ENCODE measurements at places on chromosomes 4 and X.

DNA sequence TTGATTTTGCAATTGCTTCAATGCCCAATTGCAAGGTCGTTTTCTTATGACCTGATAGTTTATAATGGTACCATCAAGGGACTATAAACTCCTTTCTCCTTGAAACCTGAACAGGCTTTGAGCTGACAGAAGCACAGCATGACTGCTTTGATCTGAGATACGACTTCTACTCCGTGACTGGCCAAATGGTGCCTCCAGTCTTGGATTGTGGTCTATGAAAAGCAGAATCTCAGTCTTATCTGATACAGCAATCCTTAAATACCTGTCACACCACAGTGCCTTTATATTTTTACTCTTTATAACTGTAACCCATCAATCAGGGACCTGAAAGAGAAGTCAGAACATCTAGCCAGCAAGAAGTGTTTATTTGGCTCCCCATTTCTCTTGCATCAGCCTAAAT, 93.1 kb downstream of the DOCK11 start:
- no peak for DNase-seq

DNA sequence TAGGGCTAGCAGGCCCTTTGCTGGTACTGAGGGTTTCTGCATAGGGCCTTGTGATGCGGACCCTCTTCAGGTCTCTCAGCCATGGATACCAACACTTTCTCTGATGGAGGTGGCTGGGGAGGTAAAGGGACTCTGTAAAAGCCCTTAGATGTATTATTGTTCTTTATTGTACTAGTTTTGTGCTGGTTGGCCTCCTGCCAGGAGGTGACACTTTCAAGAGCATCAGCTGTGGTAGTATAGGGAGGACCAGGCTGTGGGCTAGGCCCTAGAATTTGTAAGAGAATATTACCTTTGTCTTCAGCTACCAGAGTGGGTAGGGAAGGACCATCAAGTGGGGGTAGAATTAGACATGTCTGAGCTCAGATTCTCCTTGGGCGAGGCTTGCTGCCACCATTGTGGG, 936.3 kb downstream of the CENPC start:
- no peak for DNase-seq

GRCh38 chrX:25143596-25143995, 127.8 kb upstream of the ARX start:
- no peak for DNase-seq

- DNase-seq: no peak
Measured at GRCh38 chr4:37533286-37534033, 152.7 kb downstream of the RELL1 start.

DNA sequence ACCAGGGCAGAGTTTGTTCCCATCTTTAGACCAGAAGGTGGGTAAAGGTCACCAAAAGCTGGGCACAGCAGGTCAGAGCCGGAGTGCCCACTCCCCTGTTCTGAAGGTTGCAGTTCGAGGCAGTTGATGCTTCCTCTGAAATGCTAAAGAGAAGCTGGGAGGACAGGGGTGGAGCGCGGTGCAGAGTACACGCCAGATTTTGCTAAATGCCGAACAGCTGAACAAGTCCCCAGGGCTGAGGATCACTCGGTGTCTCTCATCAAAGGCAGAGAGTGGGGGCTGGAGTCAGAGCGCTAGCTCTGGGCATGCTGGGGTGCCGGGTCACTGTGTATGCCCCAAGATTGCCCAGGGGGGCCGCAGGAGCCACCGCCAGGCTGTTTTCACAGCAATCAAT, 197.0 kb downstream of the BCOR start:
- DNase-seq: no peak

DNA sequence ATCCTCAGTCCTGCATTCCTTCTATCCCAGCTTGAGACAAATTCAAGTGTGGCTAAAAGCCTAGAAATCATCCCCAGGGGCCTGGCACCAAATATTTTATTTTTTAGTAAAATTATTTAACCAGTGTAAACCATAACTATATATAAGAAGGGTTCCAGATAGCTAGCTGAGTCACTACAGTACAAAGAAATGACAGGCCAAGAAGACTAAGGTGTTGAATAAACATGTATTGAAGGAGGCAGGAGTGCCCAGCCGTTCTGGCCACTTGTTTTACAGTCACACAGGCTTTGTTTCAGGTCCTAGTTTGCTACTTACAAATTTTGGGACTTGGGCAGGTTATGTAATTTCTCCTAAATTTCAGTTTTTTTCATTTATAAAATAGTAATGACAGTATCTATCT, 225.9 kb upstream of the PITX2 start:
- DNase-seq: no peak

DNA sequence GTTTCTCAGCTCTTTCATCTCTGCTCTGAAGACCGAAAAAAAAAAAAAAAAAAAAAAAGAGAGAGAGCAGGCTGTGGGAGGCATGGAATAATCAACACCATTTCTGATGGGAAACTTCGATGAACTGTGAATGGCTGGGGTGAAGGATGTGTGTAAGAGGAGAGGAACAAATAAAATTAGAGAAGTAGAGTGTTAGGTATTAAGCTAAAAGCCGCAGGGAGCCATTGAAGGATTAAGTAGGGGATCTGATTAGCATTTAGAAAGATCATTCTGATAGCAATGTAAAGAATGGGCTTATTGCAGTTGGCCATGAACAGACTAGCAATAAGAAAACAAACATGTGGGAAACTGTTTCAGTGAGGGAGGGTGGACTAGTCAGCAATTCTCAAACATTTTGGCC, 33.6 kb upstream of the JADE1 start:
- no peak for DNase-seq

DNA sequence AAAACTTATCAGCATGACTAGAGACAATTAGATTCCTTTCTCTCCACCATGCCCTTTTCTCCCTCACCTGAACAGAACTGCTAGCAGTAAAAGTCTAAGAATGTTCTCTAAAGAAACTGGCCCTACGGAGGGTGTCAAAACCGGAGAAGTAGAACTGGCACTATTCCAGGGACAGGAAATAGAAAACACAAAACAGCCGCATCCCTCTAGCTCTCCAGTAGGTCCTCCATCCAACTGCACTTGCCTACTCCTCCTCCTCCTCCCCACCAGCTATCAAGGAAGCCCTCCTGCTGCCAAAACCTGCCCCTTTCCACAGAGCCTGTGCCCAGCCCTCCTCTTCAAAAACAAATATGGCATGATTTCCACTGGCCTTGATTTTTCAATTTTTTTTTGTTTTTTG, 28.4 kb downstream of the FUNDC1 start:
- no peak for DNase-seq

- DNase-seq: no peak
Measured at GRCh38 chrX:2903366-2903765, 25.8 kb downstream of the ARSD start.

DNA sequence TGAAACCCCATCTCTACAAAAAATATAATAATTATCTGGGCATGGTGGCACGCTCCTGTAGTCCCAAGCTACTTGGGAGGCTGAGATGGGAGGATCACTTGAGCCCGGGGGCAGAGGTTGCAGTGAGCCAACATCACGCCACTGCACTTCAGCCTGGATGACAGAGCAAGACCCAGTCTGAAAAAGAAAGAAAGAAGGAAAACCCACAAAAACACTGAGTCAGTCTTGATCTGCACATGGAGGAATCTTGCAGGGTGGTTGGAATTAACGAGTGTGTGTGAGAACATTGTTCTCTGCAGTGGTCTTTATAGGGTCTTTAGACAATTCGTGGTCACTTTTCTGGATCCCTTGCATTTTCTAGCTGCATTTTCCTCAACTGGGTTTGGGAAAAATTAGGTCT, 23.2 kb downstream of the ADD1 start:
- DNase-seq: no peak

- no peak for DNase-seq
Measured at GRCh38 chr4:169128902-169129301, 118.8 kb upstream of the CBR4 start.

DNA sequence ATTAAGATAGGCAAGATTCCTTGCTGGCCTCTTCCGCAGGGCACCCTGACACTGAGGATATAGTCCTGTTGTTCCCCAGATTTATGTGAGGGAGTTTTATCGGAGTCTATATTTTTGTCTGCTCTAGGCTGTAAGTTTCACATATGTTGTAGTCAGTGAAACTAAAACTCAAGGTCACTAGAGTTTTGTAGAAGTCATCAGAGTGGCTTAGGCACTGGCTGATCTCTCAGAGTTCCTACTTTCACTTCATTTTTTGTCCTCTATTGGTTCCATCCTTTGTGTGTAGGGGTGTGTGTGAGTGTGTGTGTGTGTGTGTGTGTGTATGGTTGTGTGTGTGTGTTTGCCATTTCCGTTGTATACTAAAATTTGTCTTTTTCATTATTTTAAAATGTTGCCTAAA, 577.5 kb downstream of the IQCM start:
- no peak for DNase-seq

DNA sequence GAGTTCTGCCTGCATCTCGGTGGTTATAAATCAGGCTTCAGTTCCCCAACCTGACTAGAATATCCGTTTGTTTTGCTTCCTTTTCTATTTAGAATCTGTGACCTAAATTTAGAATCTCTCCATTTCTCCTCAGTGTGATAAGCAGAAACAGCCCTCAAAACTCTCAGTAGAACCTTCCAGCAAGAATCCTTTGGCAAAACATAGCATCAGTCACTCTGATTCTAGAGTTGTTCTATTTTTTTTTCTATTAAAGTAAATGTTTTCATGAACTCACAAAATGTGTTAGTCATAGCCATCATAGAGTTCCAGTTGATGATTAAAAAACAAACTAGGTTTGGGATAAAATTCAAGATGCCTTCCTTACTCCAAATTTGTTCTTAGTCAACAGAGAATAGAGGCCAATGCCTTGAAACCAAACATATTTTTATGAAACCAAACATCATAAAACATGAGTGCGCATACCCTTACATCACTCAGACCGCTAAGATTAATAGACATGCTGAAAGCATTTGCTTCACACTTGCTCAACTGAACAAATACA, 13.2 kb upstream of the C1QTNF7 start:
- DNase-seq: no peak

DNA sequence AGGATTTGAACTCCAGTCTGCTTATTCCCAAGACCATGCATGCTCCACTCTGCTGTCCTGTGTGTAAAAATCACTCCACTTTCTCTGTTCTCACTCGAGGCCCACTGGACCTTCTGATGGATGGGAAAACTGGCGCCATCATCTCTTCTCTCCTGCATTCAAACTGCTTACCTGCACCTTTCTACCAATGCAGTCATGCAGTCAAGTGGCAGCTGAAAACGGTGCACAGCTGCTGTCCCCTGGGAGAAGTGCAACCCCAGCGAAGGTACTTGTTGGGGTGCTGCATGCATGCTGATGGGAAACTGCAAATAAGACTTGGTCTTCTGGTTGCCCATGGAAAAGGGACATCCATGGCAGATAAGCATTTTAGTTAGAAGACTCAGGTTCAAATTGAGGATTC, 147.1 kb downstream of the EVC2 start:
- no peak for DNase-seq

DNA sequence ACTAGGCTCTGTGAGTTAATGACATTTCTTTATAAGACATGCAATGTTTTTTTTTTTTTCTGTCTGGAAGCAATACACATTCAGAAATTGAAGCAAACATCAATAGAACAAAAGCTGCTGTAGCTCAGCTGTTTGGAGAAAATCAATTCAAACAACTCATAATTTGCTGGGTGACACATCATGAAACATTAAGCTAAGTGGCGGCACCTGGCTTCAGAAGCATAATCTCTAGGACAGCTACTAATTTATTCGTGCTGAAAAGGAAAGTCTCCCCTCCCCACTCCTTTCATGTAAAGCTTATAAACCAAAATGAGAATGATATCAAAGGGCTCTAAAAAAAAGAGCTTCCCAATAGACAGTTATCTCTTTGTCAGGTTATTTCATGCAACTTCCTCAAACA, 73.9 kb downstream of the LUZP4 start:
- DNase-seq: no peak

DNA sequence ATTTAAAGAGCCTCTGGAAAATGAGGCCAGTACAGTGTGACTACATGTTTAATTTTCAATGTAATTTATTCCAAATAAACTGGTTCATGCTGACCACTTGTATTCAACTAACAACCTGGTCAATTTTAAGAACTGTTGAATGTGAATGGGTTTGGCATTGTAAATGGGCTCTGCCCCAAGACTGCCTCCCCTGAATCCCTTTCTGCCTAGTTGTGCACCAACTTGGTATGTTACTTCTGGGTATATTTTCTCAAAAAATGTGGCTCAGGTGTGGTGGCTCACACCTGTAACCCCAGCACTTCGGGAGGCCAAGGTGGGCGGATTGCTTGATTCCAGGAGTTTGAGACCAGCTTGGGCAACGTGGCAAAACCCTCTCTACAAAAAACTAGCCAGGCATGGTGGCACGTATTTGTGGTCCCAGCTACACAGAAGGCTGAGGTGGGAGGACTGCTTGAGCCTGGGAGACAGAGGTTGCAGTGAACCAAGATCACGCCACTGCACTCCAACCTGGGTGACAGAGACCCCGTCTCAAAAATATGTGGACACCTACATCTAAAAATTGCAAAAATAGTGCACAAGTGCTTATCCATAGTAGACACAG, 7.2 kb downstream of the RPL9 start:
- no peak for DNase-seq

DNA sequence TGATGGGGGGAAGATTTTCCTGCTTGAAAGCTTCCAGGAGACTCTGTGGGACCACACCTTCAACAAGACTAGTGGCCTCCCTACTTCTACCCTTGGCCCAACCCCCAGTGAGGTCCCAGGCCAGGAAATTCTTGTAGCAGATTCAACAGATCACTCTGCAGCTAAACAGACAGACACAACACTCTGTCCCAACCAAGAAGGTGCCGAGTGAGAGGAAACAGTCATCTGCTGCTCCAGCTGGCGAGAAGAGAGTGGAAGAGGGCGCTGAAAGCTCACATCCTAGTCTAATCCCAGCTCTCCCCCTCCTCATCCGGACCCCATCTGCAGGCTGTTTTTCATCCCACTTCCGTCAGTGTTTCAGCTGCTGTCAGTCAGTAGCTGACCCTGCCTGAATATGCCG, 63.4 kb downstream of the CHRDL1 start:
- DNase-seq: no peak

- DNase-seq: no peak
Measured at GRCh38 chr4:39037941-39038340, 5.7 kb upstream of the TMEM156 start.

- no peak for DNase-seq
Measured at GRCh38 chr4:76655566-76656479, 220.8 kb downstream of the SHROOM3 start.

GRCh38 chrX:143115466-143115865, 89.7 kb downstream of the SPANXN4 start:
- no peak for DNase-seq

DNA sequence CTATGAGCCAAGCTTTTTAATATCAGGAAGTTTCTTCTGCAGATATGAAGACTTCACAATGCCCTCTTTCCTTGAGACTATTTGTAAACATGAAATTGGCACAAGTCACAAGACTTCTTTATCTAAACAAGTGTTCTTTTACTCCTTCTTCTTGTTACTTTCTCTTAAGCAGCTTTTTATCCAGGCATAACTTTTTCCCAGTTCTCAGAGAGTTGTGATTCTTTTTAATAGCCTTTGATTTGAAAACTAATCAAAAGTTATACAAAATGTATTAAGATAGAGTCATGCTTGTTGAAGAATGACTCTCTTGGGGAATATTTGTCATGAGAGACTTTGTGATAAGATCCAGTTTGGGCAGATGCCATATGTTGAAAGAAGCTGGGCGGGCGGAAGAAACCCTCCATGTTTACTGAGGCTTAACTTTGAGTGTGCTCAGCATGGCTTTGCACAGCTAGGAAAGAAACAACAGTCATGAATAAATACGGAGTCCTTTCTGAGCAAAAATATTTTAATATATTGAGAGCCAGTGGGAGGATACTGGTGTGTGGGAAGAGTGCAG, 39.3 kb downstream of the SYTL5 start:
- DNase-seq: no peak

- DNase-seq: no peak
Measured at GRCh38 chrX:10859353-10859752, 239.0 kb upstream of the MID1 start.

- DNase-seq: no peak
Measured at GRCh38 chrX:111467896-111468295, 43.5 kb upstream of the SERTM2 start.

Measured in omental fat pad (tissue), 4 donors.